ENCODE measurements at places on chromosomes 1 and 21.

- no peak for DNase-seq
Observed at GRCh38 chr1:155691992-155692528, 3.2 kb downstream of the DAP3 start.

DNA sequence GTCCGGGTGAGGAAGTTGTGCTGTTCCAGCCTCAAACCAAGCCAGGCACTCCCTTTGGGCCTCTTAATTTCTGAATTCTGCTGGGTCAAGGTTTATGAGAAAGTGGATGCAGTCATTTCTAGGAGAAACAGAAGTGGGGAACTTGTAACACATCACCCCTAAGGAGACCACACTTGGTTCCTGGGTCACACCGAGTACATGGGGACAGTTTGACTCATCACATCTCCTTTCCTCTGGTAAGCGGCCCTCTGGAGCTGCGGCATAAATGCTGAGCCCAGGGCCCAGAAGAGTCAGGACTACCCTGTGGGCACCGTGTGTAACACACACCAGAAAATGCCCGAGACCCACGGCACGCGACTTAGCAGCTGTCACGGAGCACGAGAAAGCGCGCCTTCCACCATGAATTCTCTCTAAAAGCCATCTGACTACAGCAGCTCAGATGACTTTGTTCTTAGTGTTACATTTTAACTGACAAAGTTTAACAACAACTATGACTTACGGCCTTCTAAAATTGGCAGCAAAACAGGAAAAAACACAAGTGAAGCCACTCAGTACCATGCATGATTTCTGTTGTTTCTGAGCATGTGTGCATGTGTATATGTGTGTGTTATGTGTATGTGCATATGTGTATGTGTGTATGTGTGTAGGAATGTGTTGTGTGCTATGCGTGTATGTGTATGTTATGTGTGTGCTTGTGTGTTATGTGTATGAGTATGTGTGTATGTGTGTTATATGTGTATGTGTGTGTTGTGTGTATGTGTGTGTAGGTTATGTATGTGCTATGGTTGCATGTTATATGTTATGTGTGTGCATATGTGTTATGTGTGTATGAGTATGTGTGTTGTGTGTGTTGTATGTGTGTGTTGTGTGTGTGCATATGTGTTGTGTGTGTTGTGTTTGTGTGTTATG, 50.8 kb downstream of the TOMM20 start:
- DNase-seq = no peak

DNA sequence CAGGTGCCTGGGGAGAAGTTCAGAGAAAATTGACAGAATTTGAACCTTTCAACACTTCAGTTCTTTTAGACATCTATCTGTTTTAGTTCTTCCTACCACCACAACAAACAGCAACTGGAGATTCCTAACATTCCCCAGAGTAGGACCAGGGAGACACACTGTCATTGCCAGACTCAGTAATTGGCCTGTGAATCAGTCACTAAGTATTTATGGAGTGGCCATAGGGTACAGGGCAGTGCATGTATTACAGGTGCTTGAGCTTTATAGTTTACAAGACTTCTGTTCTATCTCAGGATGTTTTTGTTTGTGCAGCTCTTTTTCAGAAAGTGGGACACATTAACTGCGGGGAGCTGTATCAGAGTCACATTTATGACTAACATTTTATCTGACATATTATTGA, 1.7 kb downstream of the CDC14A start:
- DNase-seq = no peak

DNA sequence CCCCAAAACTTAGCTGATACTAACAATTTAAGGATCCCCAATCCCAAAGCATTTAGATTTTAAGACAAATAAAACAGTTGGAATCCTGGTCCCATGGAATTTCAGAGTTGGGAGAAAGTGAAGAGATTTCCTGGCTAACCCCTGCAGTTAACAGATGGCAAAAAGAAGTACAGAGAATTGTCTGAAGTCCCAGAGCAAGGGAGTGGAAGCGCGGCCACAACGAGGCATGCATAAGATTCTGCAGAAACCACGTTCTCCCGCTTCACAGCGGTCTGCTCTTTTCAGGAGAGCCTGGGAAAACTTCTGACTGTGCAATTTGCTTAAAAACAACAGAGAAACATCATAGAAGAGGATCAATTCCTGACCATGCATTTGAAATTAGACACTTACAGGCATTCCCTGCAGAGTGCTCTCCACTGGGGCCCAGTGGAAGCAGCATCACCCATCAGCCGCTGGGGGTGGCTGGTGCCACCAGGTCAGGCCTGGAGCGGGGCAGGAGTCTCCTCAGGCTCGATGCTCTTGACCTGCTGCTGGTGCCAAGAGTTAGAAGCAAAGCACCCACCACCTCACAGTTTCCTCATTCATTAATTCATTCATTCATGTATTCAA, 226.7 kb upstream of the POU3F1 start:
- no peak for DNase-seq

DNA sequence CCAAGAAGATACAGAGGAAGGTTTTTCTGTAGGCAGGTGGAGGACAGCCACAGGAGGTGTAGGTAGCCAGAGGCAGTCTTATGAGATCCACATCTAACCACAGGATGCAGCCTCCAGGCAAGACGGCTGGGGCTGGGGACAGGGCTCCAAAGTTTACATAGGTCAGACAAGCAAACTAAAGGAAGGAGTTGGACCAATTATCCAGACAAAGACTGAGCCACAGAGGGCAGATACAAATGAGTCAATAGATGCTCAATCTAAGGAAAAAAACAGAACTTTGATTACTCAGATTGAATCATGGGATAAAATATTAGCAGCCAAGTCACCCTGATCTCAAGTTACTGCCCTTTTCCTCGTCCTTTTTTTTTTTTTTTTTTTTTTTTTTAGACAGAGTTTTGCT, 91.6 kb downstream of the RGS7 start:
- no peak for DNase-seq

DNA sequence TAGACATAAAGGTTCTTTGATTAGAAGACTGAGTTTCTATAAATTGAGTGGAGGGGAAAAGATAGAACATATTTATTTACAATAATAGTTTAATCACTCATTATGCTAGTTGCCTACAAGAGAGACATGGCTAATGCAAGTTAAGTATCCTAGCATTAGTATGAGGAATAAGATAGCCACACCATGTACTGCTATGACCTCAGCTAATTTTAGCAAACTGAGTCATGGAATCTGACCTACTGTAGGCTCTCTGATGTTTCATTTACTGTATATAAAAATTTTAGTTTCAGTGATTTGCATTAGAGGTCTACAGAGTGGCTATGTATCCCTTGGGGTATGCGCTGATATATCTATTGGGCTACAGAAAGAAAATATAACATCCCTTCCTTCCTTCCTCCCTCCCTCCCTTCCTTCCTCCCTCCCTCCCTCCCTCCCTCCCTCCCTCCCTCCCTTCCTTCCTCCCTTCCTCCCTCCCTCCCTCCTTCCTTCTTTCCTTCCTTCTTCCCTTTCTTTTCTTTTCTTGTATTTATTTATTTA, 5.8 kb downstream of the AGL start:
- DNase-seq = no peak

DNA sequence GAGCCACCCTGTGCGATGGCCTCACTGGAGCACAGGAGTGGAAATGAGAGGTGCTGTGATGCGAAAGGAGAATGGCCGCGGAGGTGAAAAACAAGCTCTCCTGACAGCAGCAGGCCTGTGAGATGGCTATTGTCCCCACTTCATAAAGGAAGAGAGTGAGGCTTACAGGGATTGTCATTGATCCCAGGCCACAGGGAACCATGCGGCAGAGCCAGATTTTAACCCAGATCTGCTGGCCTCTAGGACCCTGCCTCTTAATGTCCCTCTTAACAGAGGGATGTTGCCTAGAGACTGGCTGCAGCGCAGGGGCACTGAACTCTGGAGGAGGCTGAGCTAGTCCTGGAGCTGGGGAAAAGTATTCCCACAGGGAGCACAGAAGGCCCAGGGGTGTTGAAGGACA, 3.1 kb upstream of the SYTL1 start:
- DNase-seq = no peak

DNA sequence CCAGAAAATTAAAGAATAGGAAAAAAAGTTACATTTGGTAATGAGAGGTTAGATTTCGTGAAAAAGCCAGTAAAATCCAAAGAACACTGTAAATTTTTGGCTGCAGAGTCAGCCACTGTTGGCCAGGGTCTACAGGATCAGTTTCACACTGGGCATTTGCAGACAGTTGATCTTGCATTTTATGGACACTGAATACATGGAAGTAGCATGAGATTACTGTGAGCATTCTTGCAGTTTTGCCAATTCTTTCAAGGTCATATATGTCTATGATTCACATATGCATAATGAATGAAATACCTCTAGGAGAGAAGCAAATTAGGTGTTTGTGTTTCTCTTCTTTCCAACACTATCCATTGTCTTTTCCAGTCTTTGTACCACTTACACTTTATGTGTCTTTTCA, 200.8 kb upstream of the DPYD start:
- DNase-seq = no peak

DNA sequence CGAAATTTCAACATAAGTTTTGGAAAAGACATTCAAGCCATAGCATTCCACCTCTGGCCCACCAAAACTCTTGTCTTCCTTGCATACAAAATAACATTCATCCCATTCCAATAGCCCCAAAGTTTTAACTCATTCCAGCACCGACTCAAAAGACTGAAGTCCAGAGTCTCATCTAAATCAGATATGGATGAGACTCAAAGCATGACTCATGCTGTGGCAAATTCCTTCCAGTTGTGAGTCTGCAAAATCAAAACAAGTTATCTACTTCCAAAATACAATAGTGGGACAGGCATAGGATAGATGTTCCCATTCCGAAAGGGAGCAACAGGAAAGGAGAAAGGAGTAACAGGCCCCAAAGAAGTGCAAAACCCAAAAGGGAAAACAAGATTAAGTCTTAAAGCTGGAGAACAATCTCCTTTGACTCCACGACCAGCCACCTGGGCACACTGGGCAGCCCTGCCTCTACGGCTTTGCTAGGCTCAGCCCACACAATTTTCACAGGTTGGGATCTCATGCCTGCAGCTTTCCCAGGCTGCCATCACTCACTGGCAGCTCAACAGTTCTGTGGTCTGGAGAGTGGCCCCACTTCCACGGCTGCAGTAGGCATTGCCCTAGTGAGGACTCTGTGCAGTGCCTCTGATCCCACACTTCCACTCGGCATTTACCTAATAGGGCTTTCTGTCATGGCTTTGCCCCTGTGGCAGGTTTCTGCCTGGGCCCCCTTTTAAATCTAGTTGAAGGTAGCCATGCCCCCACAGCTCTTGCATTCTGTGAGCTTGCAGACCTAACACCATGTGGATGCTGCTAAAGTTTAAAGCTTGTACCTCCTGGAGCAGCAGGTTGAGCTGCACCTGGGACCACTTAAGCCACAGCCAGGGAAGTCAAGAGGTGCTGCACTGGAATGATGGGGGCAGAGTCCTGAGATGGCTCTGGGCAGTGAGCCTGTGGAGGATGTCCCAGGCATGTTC, 51.0 kb downstream of the RUNX3 start:
- no peak for DNase-seq

- no peak for DNase-seq
Observed at GRCh38 chr1:56062625-56063024, 516.7 kb downstream of the PLPP3 start.

GRCh38 chr1:208242146-208242545, 2.0 kb downstream of the PLXNA2 start:
- DNase-seq = no peak

All from hematopoietic multipotent progenitor cell treated with erythropoietin and hydrocortisone succinate and interleukin-3 and kit ligand, for 17 days (in vitro differentiated cells).